ENCODE measurements at places on chromosomes 12 and 14.

DNA sequence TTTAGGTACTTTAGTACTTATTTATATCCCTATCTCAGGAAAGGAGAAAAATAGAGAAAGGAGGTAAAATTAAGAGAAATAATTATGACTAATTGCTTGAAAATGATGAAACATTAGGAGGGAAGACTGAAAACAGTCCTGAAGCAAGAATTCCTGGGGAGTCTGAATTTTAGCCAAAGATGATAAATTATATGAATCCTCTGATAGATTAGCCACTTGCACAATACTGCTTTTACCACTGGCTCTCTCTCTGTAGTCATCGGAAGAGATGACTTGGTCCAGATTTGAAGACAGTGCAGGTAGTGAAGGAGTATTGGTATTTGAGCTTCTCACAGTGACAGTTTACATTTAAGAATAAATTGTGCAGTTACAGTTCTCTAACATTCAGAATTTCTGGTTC lies 83.8 kb upstream of the CLEC14A start:
- no peak for DNase-seq

DNA sequence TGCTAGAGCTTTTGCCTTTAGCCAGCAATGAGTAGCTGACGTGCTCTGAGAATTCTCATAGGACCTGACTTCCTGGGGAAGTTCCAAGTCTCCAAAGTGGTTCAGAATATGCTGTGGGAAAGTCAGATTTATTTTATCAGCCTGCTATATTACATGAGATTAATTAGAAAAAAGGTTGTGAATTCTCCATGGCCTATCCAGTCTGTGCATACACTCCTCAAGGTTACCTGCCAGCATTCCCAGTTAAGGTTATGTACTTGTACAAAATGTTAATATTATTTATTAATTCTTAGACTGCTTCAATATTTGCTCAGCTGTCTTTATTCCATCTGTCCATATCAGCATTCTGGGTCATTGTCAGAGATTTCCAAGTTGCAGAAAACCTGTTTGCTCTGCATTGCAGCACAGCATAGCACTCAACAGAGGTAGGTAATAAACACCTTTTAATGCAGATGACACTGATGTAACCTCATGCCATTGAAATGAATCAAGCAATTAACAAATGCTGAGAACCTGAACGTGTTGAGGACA lies 2.7 kb upstream of the SEL1L start:
- DNase-seq: no peak

GRCh38 chr12:56688846-56689109 lies 694 bp upstream of the PTGES3 start:
- DNase-seq: no peak

GRCh38 chr12:31267966-31268365 lies 58.0 kb downstream of the SINHCAF start:
- no peak for DNase-seq

DNA sequence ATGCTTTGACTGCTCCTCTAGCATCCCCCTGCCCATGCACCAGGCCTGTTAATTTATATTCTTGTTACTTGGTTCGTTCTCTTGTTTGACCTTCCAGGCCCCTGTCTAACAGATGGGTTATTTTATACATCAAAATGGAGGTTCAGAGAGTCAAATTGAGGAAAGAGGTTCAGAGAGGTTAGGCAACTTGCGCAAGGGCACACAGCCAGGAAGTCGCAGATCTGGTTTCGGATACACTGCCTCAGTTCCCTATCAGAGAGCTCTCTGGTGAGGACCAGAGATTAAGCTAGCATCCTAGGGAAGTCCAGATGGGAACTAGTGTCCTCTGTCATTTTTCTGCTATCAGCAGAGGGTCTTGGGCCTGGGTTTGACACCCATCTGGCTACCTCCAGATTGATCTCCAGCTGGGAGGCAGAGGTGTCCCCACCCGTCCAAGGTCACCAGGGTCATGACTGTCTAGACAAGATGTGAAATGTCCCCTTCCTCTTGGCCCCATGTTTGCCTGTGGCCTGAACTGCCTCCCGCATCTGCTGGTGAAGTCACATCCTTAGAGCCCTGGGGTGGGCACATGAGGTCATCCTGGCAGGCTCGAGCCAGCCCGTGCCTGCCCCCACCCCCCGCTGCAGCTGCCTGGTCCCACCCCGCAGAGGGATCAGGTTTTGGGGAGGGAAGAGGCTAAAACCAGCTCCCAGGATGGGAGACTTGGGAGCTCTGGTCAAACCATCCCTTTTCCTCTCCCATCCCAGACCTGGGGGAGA lies 84.3 kb upstream of the NCOR2 start:
- DNase-seq: no peak

DNA sequence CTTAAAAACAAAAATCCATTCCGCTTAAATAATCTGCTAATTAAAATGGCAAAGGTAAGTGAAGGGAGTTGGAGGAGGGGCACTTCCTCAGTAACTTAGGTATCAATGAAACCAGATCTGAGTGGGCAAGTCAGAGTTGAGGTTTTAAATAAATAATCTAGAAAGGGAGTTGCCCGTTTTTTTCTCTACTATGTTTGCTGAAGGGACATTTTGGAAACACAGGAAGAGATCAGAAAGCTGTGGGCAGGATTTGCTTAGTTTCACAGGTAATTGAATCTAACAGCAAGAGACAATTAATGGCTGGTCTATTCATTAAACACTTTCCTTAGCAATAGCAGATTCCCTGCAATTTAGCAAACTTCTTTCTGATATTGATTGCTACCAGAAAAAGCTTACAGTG lies 186.0 kb upstream of the ABCD2 start:
- no peak for DNase-seq

DNA sequence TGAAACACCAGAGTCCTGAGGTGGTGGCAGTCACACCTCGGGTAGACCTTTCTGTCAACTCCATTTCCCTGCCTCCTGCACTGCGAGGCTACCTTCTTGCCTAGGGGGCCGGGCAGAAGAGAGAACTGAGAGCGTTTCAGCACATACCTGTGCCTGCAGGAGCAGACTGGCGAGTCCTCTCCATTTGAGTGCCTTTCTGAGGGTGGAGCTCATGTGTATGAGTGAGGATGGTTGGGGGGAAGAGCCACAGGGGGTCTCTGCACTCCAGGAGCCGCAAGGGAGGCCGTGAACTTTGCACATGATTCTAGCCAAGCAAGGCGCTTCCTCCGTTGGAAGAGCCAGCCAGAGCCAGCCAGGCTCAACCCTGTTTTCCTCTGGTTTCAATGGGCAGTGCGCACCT lies 31.0 kb upstream of the CCND2 start:
- DNase-seq: no peak
